T-cell (primary cell): ENCODE measurements at places on chromosomes 1 and 21.

DNA sequence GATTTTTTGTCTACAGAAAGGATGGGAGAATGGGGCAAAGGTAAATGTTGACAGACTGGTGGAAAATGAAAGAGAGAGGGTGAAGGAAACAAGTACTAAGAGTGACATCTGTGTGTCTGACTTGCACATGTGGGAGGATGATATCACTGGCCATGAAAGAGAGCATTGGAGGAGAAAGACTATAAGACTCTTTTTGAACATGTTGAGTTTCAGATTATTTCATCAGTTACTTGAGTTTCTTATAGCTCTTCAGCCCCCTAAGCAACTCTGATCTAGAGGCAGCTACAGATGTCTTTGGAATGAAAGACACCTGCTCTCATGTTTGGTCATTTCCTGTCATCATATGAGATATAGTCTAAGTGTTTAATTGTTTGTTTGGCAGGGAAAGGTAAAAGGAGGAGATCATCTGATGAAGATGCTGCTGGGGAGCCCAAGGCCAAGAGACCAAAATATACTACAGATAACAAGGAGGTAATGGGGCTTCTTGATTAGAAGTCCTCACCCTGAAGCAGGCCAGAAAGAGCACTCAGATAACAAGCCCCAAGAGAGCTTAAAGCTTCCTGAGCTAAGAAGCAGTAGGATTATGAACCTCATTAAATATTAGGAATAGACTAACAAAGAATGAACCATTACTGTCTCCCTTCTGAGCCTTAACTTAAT is 4.5 kb downstream of the POLR3C start:
- H3K27ac ChIP-seq: no peak overlapping the region
- no peak for DNase-seq
- peaks cover 72% of the 10 kb centered on the region for H3K36me3 ChIP-seq
- H3K27me3 ChIP-seq: no peaks in the 10 kb centered on the region
- H3K4me3 ChIP-seq: no peak overlapping the region

DNA sequence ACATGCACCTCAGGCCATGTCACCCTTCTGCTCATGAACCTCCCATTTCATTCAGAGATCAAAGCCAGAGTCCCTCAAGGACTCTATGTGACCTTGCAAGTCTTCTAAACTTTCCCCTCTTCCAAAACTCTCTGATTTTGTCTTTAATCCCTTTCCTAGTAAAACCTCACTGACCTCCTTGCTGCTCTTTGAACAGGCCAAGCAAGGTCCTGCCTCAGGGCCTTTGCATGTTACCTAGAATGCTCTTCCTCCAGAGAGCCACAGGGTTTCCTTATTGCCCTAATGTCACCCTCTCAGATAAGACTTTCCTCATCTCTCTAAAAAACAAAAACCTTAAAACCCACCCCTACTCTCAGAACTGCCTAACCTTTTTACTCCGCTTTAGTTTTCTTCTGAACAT is 26.6 kb downstream of the IL23R start:
- no peaks in the 10 kb centered on the region for H3K27me3 ChIP-seq
- H3K4me1 ChIP-seq: peaks cover 18% of the 10 kb centered on the region
- no peak overlapping the region for H3K4me3 ChIP-seq
- no peaks in the 10 kb centered on the region for H3K36me3 ChIP-seq

DNA sequence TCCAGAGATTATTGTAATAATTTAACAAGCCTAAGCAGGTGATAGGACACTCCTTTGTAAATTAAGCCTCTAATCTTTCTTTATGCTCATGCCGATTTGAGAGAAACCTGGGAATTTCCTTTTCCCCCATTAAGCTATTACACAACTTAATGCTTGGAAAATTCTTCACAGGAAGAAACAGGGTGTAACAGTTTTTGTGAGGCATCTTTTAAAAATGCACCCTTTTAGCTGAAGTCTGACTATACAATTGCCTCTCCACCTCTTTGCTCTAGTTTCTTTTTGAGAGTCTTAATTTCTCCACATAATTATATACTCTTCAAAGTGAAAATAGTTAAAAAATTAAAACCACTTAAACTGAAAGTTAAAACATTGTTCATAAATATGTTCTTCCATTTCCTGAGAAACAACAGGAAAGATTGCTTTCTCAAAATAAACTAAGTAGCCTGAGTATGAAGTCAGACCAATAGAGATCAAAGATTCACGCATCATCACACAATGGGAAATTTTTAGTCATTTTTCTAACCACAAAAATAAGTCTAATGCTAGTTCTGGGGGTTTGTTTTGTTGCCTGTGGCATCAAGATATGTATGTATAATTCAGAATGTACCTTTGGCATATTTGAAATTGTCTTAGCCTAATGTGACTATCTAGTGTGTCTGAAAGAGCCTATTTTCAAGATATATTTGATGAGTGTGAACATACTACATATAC is 34.7 kb downstream of the LRRC8D start:
- peaks cover 15% of the 10 kb centered on the region for H3K36me3 ChIP-seq
- H3K4me1 ChIP-seq: peaks cover 9% of the 10 kb centered on the region
- no peaks in the 10 kb centered on the region for H3K27me3 ChIP-seq
- DNase-seq: no peak

GRCh38 chr1:116694524-116694923 is 27.0 kb upstream of the IGSF3 start:
- no peak for DNase-seq
- no peak overlapping the region for H3K4me3 ChIP-seq
- H3K27me3 ChIP-seq: peaks cover 12% of the 10 kb centered on the region
- no peaks in the 10 kb centered on the region for H3K36me3 ChIP-seq
- no peak overlapping the region for H3K27ac ChIP-seq

DNA sequence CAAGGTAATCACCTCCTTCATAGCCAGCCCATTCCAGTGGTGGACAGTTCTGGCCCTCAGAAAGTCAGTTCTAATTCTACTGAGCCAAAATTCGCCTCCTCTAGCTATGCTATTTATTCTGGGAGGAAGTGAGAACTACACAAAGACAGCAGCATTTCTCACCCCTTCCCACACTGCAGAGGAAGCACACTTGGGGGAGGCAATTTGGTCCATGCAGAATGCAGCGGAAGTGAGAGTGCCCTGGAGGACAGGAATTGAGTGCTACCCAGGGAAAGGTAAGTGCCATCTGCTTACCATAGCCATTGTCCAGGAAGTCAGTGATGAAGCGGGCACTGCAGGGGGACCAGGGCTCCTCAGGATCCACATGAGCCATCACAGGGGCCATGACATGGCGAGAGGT is 3.7 kb downstream of the ADAMTS4 start:
- H3K4me1 ChIP-seq: peaks cover 66% of the 10 kb centered on the region
- H3K27me3 ChIP-seq: no peaks in the 10 kb centered on the region
- H3K36me3 ChIP-seq: no peaks in the 10 kb centered on the region
- DNase-seq: no peak
- H3K27ac ChIP-seq: peak overlapping the region; percentile 10
- H3K4me3 ChIP-seq: no peak overlapping the region

- no peak overlapping the region for H3K4me3 ChIP-seq
- no peaks in the 10 kb centered on the region for H3K27me3 ChIP-seq
- H3K4me1 ChIP-seq: peaks cover 2% of the 10 kb centered on the region
- peaks cover 9% of the 10 kb centered on the region for H3K36me3 ChIP-seq
Observed at GRCh38 chr1:33155877-33156538, 25.8 kb downstream of the TRIM62 start.

DNA sequence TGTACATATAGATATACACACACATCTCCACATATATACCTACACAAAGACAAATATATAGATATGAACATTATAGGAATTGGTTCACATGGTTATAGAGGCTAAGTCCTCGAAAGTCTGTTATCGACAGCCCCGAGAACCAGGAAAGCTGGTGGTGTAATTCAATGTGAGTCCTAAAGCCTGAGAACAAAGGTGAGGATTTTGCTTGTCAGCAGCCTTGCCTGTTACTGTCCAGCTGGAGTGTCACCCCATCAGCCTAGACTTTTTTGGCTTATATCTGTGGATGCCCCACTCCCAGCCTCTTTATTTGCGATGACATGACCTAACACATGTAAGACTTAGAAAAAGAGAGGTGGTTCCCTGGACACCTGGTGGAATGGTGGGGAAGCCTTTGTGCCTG is 97.0 kb downstream of the GIPC2 start:
- no peaks in the 10 kb centered on the region for H3K36me3 ChIP-seq
- no peak overlapping the region for H3K4me3 ChIP-seq
- no peak for DNase-seq
- peaks cover 5% of the 10 kb centered on the region for H3K4me1 ChIP-seq
- peak overlapping the region; percentile 56 for H3K27ac ChIP-seq

DNA sequence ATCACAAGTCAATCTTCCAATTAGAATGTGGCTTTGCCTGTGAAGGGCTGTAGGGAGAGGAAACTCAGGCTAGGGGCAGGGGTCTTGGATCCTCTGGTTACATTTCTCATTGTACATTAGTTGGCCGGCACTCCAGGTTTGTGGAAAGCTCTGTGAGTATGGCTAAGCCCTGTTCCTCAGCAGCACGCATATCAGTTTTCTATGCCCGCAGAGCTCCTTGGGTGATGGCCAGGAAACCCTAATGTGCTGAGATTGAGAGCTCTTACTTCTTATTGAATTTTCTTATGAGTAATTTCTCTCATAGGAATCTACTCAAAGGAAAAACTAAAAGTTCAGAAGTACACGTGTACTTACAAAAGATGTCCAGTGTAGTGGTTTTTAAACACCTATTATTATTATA is 30.7 kb upstream of the STMN1 start:
- H3K27me3 ChIP-seq: no peaks in the 10 kb centered on the region
- H3K4me3 ChIP-seq: no peak overlapping the region
- H3K36me3 ChIP-seq: no peaks in the 10 kb centered on the region
- H3K4me1 ChIP-seq: no peaks in the 10 kb centered on the region

GRCh38 chr1:234970731-234971476 is 157.7 kb downstream of the TOMM20 start:
- DNase-seq: no peak
- H3K4me1 ChIP-seq: peaks cover 35% of the 10 kb centered on the region
- H3K4me3 ChIP-seq: no peak overlapping the region
- no peaks in the 10 kb centered on the region for H3K36me3 ChIP-seq
- peak overlapping the region; percentile 3 for H3K27ac ChIP-seq

DNA sequence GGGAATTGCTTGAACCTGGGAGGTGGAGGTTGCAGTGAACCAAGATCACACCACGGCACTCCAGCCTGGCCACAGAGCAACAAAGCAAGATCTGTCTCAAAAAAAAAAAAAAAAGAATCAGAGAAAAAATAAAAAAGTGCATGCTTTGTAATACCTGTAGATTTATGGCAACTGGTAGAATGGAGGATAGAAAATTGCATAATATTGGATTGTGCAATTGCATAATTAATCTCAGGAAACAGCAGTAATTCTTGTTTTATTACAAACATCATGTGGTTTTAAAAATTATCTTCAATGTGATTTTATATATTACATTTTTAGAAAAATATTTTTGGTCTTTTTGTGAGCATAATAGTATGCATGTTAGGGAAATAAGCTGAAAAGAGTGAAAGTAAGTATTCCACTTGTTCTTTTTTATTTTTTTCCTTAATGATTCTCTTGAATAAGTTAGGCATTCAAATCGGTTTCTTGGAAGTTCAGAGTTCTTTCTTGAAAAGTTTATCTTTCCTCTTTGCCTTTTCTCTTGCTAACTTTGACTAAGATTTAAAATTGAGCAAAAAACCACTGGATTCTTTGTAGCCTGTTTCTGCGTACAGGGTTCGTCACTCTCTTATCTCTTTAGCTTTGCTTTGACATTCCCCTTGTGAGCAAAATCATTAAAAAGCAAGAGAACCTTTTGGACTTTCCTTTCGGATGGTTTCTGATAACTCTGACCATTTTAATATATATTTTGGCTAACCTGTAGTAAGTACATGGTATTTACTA is 127.5 kb upstream of the ADAMTS5 start:
- H3K27ac ChIP-seq: no peak overlapping the region
- no peak for DNase-seq
- H3K27me3 ChIP-seq: no peaks in the 10 kb centered on the region

GRCh38 chr1:220734571-220735326 is 13.4 kb upstream of the MTARC2 start:
- H3K27ac ChIP-seq: no peak overlapping the region
- DNase-seq: no peak
- no peak overlapping the region for H3K4me3 ChIP-seq
- no peaks in the 10 kb centered on the region for H3K36me3 ChIP-seq
- peaks cover 3% of the 10 kb centered on the region for H3K4me1 ChIP-seq

- no peaks in the 10 kb centered on the region for H3K36me3 ChIP-seq
- no peak for DNase-seq
- no peak overlapping the region for H3K27ac ChIP-seq
- H3K4me3 ChIP-seq: no peak overlapping the region
Observed at GRCh38 chr1:209041927-209042326, 541.6 kb upstream of the CAMK1G start.

GRCh38 chr1:204201348-204202040 is 5.2 kb upstream of the KISS1 start:
- no peak overlapping the region for H3K4me3 ChIP-seq
- H3K27ac ChIP-seq: no peak overlapping the region
- H3K4me1 ChIP-seq: no peaks in the 10 kb centered on the region
- DNase-seq: no peak
- H3K36me3 ChIP-seq: no peaks in the 10 kb centered on the region

GRCh38 chr1:21634806-21635535 is 34.2 kb downstream of the RAP1GAP start:
- DNase-seq: no peak
- peaks cover 40% of the 10 kb centered on the region for H3K27me3 ChIP-seq
- H3K4me1 ChIP-seq: no peaks in the 10 kb centered on the region
- no peak overlapping the region for H3K27ac ChIP-seq

- H3K4me3 ChIP-seq: no peak overlapping the region
- H3K27me3 ChIP-seq: peaks cover 9% of the 10 kb centered on the region
- H3K27ac ChIP-seq: no peak overlapping the region
- DNase-seq: no peak
- H3K4me1 ChIP-seq: no peaks in the 10 kb centered on the region
Observed at GRCh38 chr1:89489047-89489729, 35.4 kb upstream of the LRRC8B start.

DNA sequence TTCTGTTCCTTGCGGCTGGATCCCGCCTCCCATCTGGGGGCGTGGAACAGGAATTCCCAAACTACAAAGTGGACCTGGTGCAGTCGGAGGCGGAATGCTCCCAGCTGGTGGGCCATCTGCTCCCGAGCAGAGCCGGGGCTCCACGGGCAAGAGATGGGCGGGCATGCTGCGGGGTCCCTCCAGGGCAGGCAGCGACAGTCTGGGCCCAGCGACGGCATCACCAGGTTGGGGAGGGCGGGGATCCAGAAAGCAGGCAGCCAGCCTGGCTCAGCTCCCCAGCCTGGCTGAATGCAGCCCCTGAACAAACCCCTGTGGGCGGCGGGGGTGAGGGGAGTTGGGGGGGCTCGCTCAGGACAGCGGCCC is 3.6 kb downstream of the MEGF6 start:
- peaks cover 19% of the 10 kb centered on the region for H3K4me1 ChIP-seq
- DNase-seq: no peak
- H3K27ac ChIP-seq: no peak overlapping the region
- H3K36me3 ChIP-seq: no peaks in the 10 kb centered on the region
- peaks cover 78% of the 10 kb centered on the region for H3K27me3 ChIP-seq
- H3K4me3 ChIP-seq: no peak overlapping the region

DNA sequence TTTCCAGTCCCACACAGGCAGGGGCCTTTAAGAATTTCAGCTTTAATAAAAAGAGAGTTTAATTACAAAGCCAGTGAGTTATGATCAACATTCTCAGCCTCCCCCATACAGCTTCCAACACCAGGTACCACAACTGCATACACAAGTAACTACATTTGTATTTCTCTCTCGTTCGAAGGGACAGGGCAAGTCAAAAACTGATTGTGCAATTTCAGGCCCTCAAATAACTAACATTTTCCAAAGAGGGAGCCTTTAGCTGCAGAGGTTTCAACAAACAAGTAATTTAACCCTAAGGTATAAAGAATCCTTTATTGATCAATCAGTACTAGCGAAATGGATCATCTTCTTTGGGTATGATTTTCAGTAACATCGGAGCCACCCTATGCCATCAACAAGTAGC is 142.4 kb downstream of the ZNF281 start:
- H3K27ac ChIP-seq: no peak overlapping the region
- no peak overlapping the region for H3K4me3 ChIP-seq
- H3K27me3 ChIP-seq: no peaks in the 10 kb centered on the region
- H3K4me1 ChIP-seq: no peaks in the 10 kb centered on the region
- H3K36me3 ChIP-seq: no peaks in the 10 kb centered on the region
